ENCODE measurements at places on chromosomes 12 and 14.

GRCh38 chr14:102058961-102059360, 27.9 kb downstream of the HSP90AA1 start:
- no peak for DNase-seq

- no peak for DNase-seq
These were observed 77.6 kb upstream of the DACT1 start for GRCh38 chr14:58560208-58560607.

- no peak for DNase-seq
These were observed 2.3 kb upstream of the SCNN1A start for GRCh38 chr12:6377667-6377994.

- DNase-seq: no peak
These were observed 31.3 kb upstream of the VSX2 start for GRCh38 chr14:74207943-74208342.

DNA sequence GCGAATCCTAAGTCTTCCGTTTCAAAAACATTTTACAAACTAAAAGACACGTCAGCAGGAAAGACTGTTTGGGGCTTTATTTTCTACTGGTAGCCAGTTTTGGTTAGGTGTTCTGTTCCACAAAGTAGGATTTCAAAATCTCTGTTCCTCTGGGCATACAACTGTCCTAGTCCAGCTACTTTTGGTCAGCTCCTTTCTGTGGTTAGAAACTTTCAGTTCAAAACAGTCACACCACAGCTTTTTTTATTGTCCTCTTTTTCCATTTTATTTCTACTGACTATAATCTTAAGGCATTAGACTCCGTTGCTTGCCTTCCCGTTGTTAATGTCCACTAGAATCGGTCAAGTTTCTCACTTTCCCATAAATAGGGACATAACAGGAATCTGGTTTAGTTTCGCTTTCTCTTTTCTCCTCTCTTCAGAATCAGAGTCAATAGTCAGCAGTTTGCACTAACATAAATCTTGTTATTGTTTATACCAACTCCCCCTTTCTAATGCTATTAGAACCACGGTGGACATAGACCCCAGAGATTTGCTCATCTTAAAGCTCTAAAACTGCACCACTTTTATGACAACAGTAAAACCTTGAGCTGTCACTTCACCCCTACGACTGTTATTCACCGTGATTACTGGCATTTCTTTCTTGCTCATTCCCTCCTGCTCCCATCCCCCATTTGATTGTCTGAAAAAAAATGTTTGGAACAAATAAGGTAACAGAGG, 41.5 kb upstream of the NPAS3 start:
- DNase-seq: no peak

DNA sequence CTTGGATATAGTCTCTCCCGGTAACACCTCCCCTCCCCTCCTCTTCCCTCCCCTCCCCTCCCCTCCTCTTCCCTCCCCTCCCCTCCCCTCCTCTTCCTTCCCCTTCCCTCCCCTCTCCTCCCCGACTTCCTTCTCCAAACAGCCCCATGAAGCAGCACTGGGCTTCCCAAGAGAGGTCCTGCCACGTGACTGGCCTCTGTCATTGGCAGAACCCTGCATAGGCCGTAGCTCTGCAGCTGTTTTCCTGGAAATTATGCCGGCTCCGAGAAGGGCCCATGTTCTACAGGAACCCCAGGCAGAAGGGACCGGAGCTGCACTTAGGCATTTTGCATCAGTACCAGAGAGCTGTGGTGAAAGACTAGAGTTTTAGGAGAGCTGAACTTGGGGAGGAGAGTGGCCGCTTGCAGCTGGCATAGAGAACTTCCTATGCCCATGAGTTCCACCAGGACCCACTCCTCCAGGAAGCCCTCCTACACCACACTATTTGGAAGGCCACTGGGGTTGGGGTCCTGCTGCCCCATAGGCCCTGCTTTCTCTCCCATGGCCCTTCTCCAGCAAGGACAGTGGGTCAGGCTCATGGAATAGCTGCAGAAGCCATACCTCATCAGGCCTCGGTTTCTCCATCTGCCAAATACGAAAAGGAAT, 5.1 kb upstream of the TNFAIP2 start:
- peak; percentile 83 for DNase-seq

- DNase-seq: no peak
These were observed 9.2 kb downstream of the SOS2 start for GRCh38 chr14:50222055-50222613.

GRCh38 chr14:65096323-65097089, 5.8 kb downstream of the MAX start:
- no peak for DNase-seq

GRCh38 chr12:119008691-119009221, 27.4 kb downstream of the SRRM4 start:
- no peak for DNase-seq

DNA sequence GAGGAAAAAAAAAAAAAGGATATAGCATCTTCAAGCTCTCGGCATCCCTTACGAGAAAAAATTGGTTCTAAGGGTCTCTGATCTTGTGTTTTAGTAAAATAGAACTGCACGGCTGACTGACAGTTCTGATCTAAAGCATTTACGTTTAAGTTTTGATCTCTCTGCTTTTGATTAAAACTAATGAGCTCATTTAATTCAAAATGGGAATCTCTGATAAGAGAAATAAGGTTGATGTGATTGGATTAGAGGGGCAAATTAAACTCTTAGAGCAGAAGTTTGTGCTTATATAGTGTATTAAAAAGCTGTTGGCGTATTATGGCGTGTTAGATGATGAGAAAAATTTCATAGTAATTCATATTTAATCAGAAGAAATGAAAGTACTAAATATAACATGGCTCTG, 217.6 kb downstream of the EGLN3 start:
- no peak for DNase-seq

GRCh38 chr14:95037273-95037672, 120.1 kb downstream of the DICER1 start:
- DNase-seq: no peak

DNA sequence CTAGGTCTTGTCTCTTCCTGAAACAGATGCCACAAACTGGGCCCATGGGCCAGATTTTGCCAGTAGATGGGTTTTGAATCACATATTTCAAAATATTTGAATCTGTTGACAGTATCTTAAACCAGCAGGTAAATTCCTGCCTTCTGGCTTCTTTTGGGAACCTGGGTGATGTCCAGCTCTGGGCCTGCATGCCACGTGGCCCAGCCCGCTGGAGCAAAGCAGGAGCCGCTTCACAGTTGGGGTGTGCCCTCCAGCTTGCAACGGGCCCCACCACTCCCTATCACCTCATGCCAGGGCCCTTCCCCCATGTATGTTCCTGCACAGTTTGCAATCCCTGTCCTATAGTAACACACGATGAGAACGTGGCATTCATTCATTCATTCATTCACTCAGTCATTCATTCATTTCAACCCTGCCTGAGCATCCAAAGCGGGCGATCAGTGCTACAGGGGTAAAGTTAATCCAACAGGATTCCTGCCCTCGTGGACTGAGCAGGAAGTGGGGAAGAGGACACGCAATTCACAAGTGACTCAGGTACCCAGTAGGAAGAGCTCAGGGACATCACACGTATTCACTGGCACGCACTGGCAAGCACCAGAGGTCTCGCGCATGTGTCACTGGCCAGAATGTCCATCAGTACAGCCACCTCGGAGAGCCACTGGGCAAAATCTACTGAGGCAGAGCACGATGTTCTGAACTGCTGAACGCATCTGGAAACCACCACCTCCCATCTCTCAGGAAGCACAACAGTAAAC, 27.8 kb downstream of the SCARB1 start:
- DNase-seq: no peak

- no peak for DNase-seq
These were observed 378.1 kb upstream of the TMPO start for GRCh38 chr12:98137278-98137677.

GRCh38 chr14:91317381-91318308, 73.1 kb upstream of the GPR68 start:
- peak; percentile 85 for DNase-seq

- no peak for DNase-seq
These were observed 934.9 kb downstream of the LRFN5 start for GRCh38 chr14:42541535-42542001.

GRCh38 chr12:52029685-52030084, 21.6 kb upstream of the NR4A1 start:
- DNase-seq: no peak

GRCh38 chr12:33000016-33000415, 103.4 kb upstream of the PKP2 start:
- no peak for DNase-seq

GRCh38 chr12:110111476-110112334, 12.5 kb upstream of the IFT81 start:
- DNase-seq: no peak

DNA sequence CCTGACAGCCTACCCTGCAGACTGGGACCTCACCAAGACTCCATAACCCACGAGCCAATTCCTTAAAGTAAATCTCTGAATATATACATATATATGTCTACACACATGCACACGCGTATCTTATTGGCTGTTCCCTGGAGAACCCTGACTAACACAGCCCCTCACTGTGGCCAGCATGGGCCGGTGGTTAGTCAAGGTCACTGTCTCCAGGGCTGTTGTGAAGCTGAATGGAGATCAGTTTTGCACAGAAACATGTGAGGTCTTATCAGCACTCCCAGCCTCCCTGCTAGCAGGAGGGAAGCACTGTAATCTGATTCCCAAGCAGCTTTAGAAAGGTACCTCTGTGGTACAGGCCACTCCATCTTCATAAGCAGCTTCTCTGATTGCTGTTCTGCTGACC, 46.6 kb upstream of the PLEKHG6 start:
- no peak for DNase-seq

GRCh38 chr12:107570721-107571120, 114.9 kb upstream of the PWP1 start:
- no peak for DNase-seq

GRCh38 chr12:64550755-64551154, 59.5 kb upstream of the RASSF3 start:
- DNase-seq: no peak

GRCh38 chr12:57940052-57940914, 1.1 kb upstream of the ATP23 start:
- no peak for DNase-seq

GRCh38 chr14:84533791-84534190, 996.2 kb upstream of the FLRT2 start:
- no peak for DNase-seq

DNA sequence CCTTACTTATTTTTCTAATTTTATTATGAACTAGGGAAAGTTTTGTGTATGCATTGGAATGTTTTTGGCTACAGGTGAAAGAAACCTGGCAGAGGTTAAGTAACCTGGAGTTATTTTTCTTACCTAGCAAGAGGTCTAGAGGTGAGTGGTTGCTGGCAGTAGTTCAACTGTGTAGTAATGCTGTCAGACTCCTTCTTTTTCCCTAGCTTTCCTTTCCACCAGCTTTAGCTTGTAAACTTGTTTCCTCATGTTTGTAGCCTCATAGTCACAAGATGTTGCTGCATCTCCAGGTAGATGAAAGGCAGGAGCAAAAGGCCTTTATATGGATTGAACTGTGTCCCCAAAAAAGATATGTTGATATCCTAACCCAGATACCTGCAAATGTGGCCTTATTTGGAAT, 105.1 kb upstream of the AMIGO2 start:
- DNase-seq: no peak

DNA sequence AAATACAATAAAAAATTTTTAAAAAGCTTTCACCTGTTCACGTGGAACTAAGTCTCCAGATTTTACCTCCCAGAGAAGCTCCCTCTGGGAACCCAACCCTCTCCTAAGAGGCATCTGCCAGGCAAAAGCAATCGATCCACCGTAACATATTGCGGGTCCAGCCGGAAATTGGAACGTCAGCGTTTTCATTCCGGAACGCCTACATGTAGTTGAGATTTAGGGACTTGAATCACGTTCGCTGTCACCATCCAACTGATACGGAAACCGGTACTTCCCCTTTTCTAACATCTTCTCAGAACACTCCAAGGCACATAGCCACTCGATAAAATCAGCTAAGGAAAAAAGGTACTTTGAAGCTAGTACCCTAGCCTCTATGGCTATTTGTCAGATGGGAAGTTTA, 70.3 kb downstream of the COX16 start:
- DNase-seq: peak; percentile 19

DNA sequence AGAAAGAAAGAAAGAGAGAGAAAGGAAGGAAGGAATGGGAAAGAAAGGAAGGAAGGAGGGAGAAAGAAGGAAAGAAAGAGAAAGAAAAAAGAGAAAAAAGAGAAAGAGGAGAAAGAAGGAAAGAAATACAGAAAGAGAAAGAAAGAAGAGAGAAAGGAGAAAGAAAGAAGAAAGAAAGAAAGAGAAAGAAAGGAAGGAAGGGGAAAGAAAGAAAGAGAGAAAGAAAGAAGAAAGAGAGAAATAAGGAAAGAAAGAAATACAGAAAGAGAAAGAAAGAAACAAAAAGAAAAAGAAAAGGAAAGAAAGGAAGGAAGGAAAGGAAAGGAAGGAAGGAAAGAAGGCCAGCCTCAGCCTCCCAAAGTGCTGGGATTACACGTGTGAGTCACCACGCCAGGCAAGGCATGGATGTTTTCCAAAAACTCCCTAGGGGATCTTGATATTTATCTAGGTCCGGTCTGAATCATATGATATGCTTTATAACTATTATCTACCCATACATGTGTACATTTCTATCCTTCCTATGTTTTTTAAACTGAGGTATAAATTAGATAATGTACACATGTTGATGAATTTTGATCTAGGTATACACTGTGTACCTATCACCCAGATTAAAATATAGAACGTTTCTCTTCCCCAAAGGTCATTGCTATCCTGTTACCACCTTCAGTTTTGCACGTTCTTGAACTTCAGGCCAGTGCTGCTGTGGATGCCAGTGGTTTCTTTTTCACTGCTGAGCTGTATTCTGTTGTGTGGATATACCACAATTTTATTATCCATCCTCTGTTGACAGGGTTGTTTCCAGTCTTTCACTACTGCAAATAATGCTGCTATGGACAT, 177.9 kb downstream of the RBM19 start:
- DNase-seq: no peak

Data from HL-60 (cell line).